Thyroid gland (tissue), 4 donors: ENCODE measurements at places on chromosomes 3 and 15. TPM values are rescaled to one million over a fixed set of nuclear protein-coding genes. Genes with fewer than 3 reads are reported as not detected.

DNA sequence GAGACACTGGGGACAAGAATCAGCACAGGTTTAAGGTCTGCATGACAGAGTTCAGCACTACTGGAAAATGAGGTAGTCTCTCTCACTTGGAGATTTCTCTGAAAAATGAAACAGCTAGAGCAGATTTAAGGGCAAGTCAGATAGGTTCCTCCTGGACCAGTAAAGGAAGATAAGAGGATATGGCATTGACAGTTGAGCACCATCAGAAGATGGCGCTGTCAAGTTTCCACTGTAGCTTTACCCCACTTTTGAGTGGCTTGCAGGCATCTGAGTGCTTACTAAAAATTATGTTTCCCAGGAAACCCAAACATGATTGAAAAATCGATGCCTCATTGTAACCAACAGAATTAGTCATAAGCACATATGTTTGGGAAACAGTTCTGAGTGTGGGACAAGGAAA, 407.2 kb upstream of the UBE2E2 start:
- no peaks in the 10 kb centered on the region for H3K4me1 ChIP-seq
- H3K27ac ChIP-seq: no peak overlapping the region
- no peak overlapping the region for H3K4me3 ChIP-seq
- H3K27me3 ChIP-seq: no peaks in the 10 kb centered on the region
- DNase-seq: no peak

CP gene
- total RNA-seq: 5.0 TPM

- no peak for DNase-seq
- peaks cover 27% of the 10 kb centered on the region for H3K4me1 ChIP-seq
- H3K27me3 ChIP-seq: no peaks in the 10 kb centered on the region
- H3K36me3 ChIP-seq: no peaks in the 10 kb centered on the region
These were observed 148.3 kb downstream of the RBMS3 start for GRCh38 chr3:29429055-29429679.

DNA sequence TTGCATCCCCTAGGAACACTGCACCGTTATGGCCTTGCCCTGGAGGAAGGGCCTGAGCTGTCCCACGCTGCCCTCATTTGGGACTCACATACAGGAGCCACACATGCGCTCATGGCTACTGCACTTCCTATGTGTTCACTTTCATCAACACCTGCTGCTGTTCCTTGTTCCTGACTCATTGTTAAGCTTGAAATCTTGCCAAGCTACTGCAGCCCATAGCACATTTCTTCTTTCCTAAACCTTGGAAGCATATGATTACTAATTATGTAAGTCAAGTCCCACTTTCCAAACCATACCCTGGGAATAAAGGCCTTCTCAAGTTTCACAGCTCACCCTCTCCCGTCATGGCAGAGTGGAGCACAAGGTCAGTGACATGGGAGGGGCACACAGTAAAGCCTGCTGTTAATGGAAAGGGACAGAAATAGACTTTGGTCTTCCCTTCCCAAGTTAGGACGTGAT, 307.9 kb downstream of the CLSTN2 start:
- no peak overlapping the region for H3K4me3 ChIP-seq
- no peaks in the 10 kb centered on the region for H3K36me3 ChIP-seq
- no peak overlapping the region for H3K27ac ChIP-seq
- no peaks in the 10 kb centered on the region for H3K4me1 ChIP-seq
- DNase-seq: no peak
- no peaks in the 10 kb centered on the region for H3K27me3 ChIP-seq

GRCh38 chr15:101718896-101719295, 5.4 kb downstream of the TARS3 start:
- H3K36me3 ChIP-seq: peaks cover 26% of the 10 kb centered on the region
- H3K27me3 ChIP-seq: no peaks in the 10 kb centered on the region
- DNase-seq: no peak
- no peak overlapping the region for H3K4me3 ChIP-seq
- H3K27ac ChIP-seq: no peak overlapping the region

GRCh38 chr15:91853948-91854638, 585 bp downstream of the SLCO3A1 start:
- H3K4me1 ChIP-seq: peaks cover 37% of the 10 kb centered on the region
- no peaks in the 10 kb centered on the region for H3K36me3 ChIP-seq
- H3K27me3 ChIP-seq: no peaks in the 10 kb centered on the region
- H3K4me3 ChIP-seq: peak overlapping the region; percentile 54

ACTRT3 gene
- 3.3 TPM for total RNA-seq

ANO10 gene
- 26.7 TPM for total RNA-seq

GRCh38 chr15:62698646-62699045, 343.9 kb upstream of the TPM1 start:
- H3K27me3 ChIP-seq: no peaks in the 10 kb centered on the region
- H3K4me1 ChIP-seq: no peaks in the 10 kb centered on the region
- H3K36me3 ChIP-seq: no peaks in the 10 kb centered on the region
- no peak overlapping the region for H3K4me3 ChIP-seq
- no peak overlapping the region for H3K27ac ChIP-seq

GRCh38 chr15:62649793-62650420, 392.6 kb upstream of the TPM1 start:
- peak; percentile 72 for DNase-seq
- H3K27me3 ChIP-seq: no peaks in the 10 kb centered on the region
- H3K4me1 ChIP-seq: peaks cover 8% of the 10 kb centered on the region
- H3K36me3 ChIP-seq: no peaks in the 10 kb centered on the region

LAMB2 gene
- total RNA-seq: 506 TPM

- H3K27ac ChIP-seq: no peak overlapping the region
- H3K4me1 ChIP-seq: no peaks in the 10 kb centered on the region
- no peak overlapping the region for H3K4me3 ChIP-seq
- no peaks in the 10 kb centered on the region for H3K36me3 ChIP-seq
- no peaks in the 10 kb centered on the region for H3K27me3 ChIP-seq
- no peak for DNase-seq
These were observed 26.5 kb upstream of the ACTC1 start for GRCh38 chr15:34821831-34822230.

GRCh38 chr3:16816048-16816780, 68.5 kb upstream of the PLCL2 start:
- no peaks in the 10 kb centered on the region for H3K36me3 ChIP-seq
- DNase-seq: no peak
- H3K27ac ChIP-seq: no peak overlapping the region
- H3K4me3 ChIP-seq: no peak overlapping the region
- H3K4me1 ChIP-seq: no peaks in the 10 kb centered on the region

PAQR9 gene
- not detected for total RNA-seq

GRCh38 chr15:67992411-67992810, 61.7 kb upstream of the PIAS1 start:
- no peaks in the 10 kb centered on the region for H3K4me1 ChIP-seq
- DNase-seq: no peak
- no peak overlapping the region for H3K27ac ChIP-seq
- H3K4me3 ChIP-seq: no peak overlapping the region
- no peaks in the 10 kb centered on the region for H3K27me3 ChIP-seq

DNA sequence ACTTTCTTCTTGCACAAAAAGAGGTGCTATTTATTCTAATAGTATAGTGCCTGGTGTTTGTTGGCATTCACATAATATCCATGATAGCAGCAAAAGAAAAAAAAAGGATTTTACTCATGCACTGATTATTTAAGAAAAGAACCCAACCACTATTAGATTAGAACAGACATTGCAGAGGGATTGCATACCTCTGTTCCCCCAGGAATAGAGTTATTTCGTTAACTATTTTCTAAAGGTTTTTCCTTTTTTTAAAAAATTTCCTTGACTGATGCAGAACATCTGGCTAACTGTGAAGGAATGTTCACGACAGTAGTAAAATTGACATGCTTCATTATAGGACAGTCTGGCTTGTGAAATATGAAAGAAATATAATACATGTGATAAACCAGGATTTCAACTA, 136.6 kb upstream of the PTX3 start:
- DNase-seq: no peak
- no peak overlapping the region for H3K27ac ChIP-seq
- no peaks in the 10 kb centered on the region for H3K27me3 ChIP-seq
- H3K36me3 ChIP-seq: no peaks in the 10 kb centered on the region
- H3K4me1 ChIP-seq: no peaks in the 10 kb centered on the region
- H3K4me3 ChIP-seq: no peak overlapping the region

DNA sequence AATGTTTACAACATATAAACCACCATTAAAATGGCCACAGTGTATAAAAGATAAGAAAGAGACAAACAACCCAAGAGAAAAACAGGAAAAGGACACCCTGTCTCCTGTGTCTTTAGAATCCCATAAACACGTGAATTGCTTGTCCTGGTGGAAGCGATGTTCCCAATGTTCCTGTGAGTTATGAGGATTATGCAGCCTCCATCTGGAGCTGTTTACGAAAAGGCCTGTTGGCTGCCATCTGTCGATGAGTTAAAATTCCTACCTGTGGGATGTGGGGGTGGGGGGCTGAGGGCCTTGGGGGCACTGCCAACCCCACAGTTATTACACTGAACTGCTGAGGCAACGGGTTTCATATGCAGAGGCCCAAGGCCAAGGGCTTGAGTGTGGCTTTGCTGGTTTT, 13.6 kb downstream of the NISCH start:
- no peak overlapping the region for H3K4me3 ChIP-seq
- peaks cover 26% of the 10 kb centered on the region for H3K36me3 ChIP-seq
- H3K27me3 ChIP-seq: no peaks in the 10 kb centered on the region
- no peaks in the 10 kb centered on the region for H3K4me1 ChIP-seq
- no peak overlapping the region for H3K27ac ChIP-seq

- no peak overlapping the region for H3K27ac ChIP-seq
- H3K4me3 ChIP-seq: no peak overlapping the region
- no peaks in the 10 kb centered on the region for H3K36me3 ChIP-seq
- peaks cover 16% of the 10 kb centered on the region for H3K4me1 ChIP-seq
- no peak for DNase-seq
These were observed 228.2 kb downstream of the TCF12 start for GRCh38 chr15:57146506-57147201.

TEX55 gene
- not detected for total RNA-seq

RTP1 gene
- total RNA-seq: not detected

CLRN1 gene
- not detected for total RNA-seq

GCNT3 gene
- total RNA-seq: not detected

- no peak overlapping the region for H3K4me3 ChIP-seq
- H3K4me1 ChIP-seq: no peaks in the 10 kb centered on the region
- no peak overlapping the region for H3K27ac ChIP-seq
- H3K36me3 ChIP-seq: no peaks in the 10 kb centered on the region
- H3K27me3 ChIP-seq: no peaks in the 10 kb centered on the region
These were observed 141.0 kb upstream of the ARHGEF26 start for GRCh38 chr3:153980252-153980590.

GRCh38 chr3:33385423-33385822, 54.8 kb downstream of the UBP1 start:
- no peak overlapping the region for H3K27ac ChIP-seq
- H3K36me3 ChIP-seq: peaks cover 19% of the 10 kb centered on the region
- no peak overlapping the region for H3K4me3 ChIP-seq
- H3K27me3 ChIP-seq: no peaks in the 10 kb centered on the region
- DNase-seq: no peak

- DNase-seq: no peak
- H3K36me3 ChIP-seq: no peaks in the 10 kb centered on the region
- H3K27ac ChIP-seq: no peak overlapping the region
- no peaks in the 10 kb centered on the region for H3K27me3 ChIP-seq
- H3K4me1 ChIP-seq: peaks cover 28% of the 10 kb centered on the region
These were observed 36.7 kb upstream of the SLC6A1 start for GRCh38 chr3:10955711-10956453.

DLL4 gene
- 10.5 TPM for total RNA-seq

DNA sequence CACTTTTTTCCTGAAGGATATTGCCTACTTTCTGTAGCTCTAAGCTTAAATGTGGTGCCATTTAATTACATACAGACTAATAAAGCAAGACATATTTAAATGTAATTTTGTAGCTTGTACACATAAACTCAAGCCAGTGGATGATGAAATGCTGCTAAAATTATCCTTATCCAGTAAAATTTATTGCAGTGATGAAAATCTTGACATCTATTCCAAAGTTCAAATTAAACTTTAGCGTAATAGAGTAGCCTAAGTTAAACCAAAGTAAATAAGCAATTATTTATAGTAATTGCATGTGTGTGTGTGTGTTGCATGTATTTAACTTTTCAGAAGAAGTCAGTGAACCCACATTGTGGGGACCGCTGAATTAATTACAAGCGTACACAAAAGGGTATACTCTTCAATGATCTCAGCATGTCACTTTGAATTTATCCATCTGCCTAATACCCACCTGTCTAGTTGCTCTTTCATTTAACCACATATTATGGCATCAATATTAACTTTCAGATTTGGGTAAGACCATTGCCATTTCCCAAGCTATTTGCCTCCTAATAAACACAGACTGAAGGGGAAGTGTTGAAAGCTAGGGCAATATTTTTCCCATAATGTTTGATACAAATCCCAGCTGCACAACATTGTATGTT, 85.0 kb downstream of the MECOM start:
- H3K36me3 ChIP-seq: no peaks in the 10 kb centered on the region
- H3K27me3 ChIP-seq: no peaks in the 10 kb centered on the region
- H3K27ac ChIP-seq: no peak overlapping the region
- no peak for DNase-seq
- H3K4me1 ChIP-seq: no peaks in the 10 kb centered on the region
- H3K4me3 ChIP-seq: no peak overlapping the region

GRCh38 chr15:100726421-100727190, 124.2 kb downstream of the ASB7 start:
- no peaks in the 10 kb centered on the region for H3K36me3 ChIP-seq
- no peaks in the 10 kb centered on the region for H3K27me3 ChIP-seq
- DNase-seq: no peak

LRCH3 gene
- 49.4 TPM for total RNA-seq

ARPP19 gene
- total RNA-seq: 221 TPM

LYZL4 gene
- not detected for total RNA-seq

- no peak overlapping the region for H3K4me3 ChIP-seq
- DNase-seq: no peak
- H3K36me3 ChIP-seq: no peaks in the 10 kb centered on the region
- no peak overlapping the region for H3K27ac ChIP-seq
- no peaks in the 10 kb centered on the region for H3K4me1 ChIP-seq
These were observed 161.1 kb upstream of the ANKRD28 start for GRCh38 chr3:15958692-15959433.

LRRN1 gene
- 29.2 TPM for total RNA-seq

TMEM115 gene
- 70.0 TPM for total RNA-seq

DNA sequence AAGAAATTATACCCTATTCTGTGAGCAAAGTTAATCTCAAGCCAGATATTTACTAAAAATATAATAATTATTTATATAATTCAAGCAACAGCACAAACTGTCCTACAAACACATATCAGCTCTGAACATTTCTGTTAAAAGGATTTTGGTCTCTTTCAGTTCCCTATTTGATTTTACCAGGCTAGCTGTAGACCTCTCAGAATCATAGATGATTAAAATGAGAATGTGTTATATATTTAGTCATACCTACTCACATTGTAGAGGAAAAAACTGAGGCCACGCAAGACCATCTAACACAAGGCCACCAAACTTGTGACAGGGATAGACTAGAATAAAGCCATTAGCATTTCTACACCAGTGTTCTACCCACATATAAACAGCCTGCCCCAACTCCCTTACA, 28.5 kb downstream of the ACKR4 start:
- H3K4me3 ChIP-seq: no peak overlapping the region
- no peak for DNase-seq
- H3K4me1 ChIP-seq: peaks cover 9% of the 10 kb centered on the region
- H3K27ac ChIP-seq: no peak overlapping the region

GRCh38 chr3:167502401-167502800, 28.6 kb upstream of the SERPINI2 start:
- no peak overlapping the region for H3K4me3 ChIP-seq
- DNase-seq: no peak
- H3K27ac ChIP-seq: no peak overlapping the region

- H3K4me3 ChIP-seq: no peak overlapping the region
- H3K4me1 ChIP-seq: no peaks in the 10 kb centered on the region
- DNase-seq: no peak
- no peaks in the 10 kb centered on the region for H3K27me3 ChIP-seq
- H3K27ac ChIP-seq: no peak overlapping the region
These were observed 28.6 kb downstream of the POMGNT2 start for GRCh38 chr3:43077261-43077660.
